Fibroblast of skin of right biceps (primary cell): ENCODE measurements at places on chromosomes 11 and 22.

DNA sequence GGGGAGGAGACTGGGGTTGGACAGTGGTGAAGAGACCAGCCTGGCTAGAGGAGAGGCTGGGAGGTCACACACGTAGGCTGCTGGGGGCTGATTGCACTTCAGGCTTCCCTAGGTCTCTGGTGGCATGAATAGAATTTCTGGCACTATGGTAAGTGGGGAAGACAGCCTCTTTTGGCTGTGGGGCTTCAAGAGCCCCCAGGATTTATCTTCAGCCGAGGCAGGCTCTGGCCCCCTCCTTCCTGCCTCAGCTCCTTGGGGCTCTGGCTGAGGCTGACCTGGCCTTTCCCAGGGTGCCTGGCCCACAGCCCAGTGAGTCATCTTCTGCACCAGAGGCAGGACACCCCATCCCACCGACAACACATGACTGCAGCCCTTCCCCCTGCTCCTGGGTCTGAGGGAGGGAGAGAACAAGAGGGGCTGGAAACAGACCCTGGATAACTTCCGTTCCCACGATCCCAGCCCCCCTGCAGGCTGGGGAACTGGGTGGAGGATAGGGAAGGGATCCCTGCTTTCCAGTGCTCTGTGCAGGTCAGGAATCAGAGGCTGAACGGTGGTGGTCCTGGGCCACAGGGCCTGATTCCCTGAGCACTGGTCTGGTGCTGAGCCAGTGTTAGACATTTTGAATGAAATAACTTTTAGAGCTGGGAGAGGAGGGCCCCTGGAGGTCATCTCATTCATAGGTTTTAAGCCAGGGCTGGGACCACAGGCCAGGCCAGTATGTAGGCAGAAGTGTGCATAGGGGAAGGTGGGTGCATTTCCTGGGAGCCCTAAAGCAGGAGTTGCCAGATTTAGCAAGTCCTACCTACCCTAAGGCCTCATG, 26.5 kb downstream of the ARHGEF17 start:
- peak; percentile 87 for DNase-seq

- no peak for DNase-seq
Measured at GRCh38 chr11:58609723-58610122, 12.7 kb upstream of the CNTF start.

DNA sequence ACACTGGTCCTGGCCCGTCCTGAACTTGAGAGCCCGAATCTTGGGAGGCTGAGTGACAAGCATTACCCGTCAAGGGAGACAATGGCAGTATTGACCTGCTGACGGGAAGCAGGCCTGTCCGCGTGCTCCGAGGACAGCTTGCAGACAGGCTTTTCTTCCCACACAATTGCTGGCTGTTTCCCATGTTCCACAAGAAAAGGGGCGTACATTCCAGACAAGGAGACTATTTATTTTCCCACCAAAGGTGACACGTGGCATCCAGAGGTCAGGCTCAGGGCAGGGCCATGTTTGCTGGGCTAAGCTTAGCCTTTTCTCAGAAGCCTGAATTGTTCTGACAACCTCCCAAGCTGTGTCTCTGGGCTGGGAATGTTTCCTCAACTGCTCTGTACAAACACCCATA, 86.9 kb upstream of the SPON1 start:
- no peak for DNase-seq

GRCh38 chr11:18707811-18708340, 9.3 kb downstream of the TMEM86A start:
- no peak for DNase-seq

DNA sequence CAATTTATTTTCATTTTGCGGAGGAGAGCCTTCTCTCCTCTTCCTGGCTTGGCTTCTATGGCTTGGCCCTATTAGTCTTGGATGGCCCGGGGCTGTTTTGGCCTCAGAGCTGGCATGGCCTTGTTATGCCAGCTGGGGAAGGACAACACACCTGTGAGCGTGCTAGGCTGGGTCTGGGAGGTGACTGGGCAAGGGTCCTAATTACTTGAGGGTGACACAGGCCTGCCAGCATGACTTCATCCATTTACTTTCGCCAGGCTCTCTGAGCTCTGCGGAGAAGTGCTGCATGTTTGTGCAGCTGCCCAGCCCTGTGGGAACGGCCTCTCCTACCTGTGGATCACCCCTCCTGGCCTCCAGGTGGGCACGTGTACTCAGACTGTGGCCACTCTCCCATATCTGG, 153.6 kb downstream of the SNX19 start:
- no peak for DNase-seq

DNA sequence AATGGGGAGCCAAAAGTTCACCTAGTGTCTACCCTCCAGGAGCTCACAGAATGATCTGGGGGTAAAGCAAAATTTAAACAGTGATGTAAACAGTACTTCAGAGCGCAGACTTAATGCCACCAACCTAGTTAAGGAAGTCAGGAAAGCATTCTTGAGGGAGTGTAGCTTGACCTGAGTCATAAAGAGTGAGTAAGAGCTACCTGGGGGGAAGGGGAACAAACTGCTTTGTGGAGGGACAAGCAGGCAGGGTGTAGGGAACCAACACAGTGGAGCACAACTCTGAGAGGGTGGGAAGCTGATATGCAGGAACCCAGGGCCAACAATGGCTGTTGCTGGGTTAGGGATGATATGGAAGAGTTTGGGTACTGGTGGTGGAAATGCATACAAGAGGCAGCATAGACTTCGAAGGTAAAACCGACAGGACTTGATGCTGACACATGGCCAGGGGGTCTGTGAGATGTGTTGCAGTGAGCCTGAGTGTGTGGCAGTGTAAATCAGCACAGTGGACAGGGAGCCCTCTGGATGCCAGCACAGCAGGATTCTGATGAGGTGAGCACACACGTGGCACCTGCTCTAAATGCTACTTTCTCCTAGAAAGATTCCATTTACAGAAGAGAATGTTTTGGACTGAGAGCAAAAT, 58.3 kb upstream of the CYP2D6 start:
- DNase-seq = peak; percentile 66
